ENCODE measurements at places on chromosomes 7 and 10.

DNA sequence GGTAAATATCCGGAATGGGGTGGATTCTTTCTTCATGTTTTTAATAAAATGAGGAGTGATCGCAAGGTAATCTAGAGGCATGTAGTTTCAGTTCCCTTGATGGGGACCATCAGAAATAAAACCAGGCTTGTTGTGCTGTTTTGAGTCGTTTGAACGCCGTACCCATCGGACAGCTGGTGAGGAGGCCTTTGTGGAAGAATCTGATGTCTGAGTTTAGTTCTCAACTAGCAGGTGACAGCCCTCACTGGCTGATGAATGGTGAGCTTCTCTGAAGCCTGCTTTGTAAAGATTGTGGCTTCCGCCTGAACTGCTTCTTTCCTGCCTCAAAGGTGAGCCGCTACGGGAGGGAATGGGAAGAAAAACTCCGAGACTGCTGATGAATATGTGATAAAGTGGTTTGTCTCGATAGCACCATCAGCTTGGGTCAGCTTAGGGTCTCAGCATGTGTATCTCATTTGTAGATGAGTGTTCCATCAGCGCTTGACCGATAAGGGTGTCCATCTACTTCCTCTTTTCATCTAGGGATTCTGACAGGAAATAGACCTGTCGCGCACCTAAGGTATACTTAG is 977 bp downstream of the TMEM248 start:
- DNase-seq: no peak

DNA sequence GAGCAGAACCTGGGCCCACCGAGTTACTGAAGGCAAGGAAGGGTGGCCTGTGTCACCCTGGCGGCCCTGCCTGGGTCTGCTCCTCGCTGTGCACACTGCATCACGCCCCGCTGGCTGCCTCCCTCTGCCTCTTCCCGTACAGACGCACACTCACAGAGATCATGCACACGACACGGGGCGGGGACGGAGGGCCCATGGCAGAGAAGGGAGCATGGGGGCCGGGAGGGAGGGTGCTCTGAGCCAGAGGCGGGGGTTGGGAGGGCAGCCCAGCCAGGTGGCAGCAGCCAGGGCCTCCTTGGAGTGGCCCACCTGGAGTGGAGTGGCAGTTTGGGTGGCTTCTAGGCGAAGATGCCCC is 16.6 kb downstream of the BUD23 start:
- no peak for DNase-seq

GRCh38 chr10:31242902-31243301 is 76.1 kb upstream of the ZEB1 start:
- no peak for DNase-seq

DNA sequence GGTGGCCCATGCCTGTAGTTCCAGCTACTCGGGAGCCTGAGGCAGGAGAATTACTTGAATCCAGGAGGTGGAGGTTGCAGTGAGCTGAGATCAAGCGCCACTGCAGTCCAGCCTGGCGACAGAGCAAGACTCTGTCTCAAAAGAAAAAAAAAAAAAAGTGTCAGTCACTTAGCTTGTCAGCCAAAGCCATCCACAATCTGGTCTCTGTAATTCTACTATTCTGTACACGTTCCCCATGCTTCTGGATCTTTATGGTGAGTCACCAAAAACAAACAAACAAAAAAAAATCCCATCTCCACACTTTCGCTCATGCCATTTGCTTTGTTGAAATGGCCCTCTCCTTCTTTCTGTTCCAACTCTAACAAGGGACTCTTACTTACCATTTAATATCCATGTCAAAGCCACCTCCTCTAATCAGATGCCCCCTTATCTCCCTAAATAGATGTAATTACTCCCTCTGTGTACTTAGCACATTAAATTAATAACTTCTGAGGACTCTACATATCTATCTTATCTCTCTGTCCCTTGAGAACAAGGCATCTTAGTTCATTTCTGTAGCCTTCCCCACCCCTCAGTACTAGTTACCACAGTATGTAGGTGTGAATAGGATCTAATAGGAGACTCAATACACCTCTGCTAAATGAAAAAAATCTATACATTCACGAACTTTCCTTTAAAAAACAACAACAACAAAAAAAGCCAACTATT is 128.4 kb downstream of the ELMO1 start:
- no peak for DNase-seq
